Mesothelial cell of epicardium (in vitro differentiated cells): ENCODE measurements at places on chromosomes 2 and 18.

GRCh38 chr2:72961853-72962468 lies 44.6 kb downstream of the EMX1 start:
- no peak for DNase-seq

DNA sequence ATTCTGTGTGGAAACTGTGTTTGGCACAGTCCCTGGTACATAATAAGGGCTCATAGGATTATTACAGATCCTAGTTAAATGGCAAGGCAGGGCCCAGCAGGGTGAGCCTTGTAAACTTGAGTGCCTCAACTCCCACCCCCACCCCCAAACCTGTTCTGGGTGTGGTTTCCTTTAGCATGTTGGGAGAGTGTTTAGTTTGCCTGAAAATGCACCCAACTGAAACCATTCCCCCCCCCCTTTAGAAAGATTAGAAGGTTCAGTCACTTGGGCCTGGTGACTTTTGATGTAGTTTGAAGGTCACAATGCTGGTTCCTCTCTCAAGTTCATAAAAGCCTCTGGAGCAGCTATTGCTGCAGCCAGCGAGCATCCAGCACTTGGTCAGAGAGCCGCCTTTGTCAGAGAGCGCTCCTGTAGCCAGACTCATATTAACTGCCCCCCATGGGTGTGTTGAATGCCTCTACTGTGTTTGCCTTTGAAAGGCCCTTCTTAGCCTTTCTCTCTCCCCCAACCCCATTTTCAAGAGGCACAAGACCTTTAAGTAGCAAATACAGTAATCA lies 113.7 kb downstream of the SPTBN1 start:
- DNase-seq, result no peak

DNA sequence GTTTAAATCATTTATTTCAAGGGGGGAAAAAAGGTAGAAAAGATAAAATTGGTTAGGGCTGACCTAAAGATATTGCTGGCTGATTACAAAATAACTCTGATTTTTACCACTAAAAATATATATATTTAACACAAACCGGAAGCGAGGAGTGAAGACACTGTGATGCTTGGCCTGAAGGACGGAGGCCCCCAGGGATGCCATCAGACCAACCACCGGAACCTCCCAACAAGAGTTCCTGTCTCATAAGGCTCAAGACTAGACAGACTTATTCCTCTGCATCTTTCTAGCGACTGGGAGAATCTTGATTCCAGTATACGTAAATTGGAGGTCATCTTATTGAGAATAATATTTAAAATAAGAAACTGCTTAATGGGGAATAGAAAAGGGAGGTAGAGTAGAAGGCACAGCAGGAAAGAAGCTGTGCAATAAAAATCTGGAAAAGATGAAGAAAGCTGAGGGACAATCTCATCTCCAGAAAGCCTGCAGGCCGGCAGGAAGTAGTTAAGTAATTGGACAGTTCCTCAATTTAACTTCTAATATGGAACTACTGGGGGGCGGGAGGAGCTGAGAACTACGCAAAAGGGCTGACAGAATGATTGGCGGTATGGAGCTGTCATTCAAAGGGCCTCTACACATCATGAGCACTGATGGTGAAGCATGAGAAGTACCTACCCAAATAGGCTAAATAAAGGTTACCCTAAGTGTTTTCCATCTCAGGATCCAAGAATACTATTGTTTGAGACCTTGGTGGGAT lies 91.1 kb downstream of the DTNB start:
- no peak for DNase-seq

DNA sequence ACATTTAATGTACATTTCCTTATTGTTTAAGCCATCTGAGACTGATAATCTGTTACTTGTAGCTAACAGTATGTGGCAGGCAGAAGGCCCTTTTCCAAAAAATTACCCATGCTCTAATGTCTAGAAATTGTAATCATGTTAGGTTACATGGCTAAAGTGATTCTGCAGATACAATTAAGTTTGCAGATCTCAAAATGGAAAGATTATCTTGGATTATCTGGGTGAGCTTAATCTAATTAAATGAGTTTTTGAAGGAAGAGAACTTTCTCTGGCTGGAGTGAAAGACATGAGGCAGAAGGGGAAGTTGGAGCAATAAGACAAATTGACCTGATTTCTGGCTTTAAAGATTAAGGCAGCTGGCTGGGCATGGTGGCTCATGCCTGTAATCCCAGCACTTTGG lies 76.3 kb downstream of the MBD2 start:
- no peak for DNase-seq

GRCh38 chr2:143193121-143193520 lies 63.9 kb downstream of the ARHGAP15 start:
- no peak for DNase-seq

DNA sequence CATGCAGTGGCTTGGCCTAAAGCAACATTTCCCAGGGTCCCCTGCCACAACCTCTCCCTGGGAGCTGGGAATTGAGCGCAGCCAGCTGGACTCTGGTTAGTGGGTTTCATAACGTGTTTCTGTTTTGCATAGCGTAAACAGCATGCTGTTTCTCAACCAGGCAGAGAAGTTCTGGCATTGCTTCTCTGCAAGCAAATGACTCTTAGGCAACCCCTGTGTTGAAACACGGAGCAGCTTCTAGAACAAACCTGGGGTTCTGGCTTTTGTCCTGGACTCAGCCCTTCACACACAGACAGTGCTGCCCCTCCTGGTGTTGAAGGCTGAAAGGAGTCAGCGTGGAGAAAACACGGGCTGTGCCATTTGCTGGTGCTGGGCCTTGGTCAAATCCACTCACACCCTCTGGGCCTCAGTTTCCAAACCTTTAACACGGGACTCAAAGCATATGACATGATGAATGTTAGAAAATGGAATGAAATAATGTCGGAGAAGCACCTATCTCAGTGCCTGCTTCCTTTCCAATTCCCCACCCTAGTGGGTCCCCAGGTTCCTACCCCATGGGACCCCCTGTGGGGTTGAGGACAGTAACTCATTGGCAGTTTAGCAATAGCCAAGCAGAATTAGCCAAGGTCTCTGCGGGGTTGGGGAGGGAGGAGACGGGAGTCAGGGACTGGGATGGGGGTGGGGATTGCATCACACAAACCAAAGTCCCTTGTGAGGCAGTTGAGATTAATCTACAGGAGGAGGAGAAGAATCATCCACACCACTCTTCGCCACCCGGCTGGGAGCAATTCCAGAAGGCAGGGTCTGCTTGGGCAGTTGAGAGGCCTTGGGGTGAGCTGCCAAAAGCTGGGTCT lies 30.2 kb upstream of the IL1R2 start:
- DNase-seq, result no peak

DNA sequence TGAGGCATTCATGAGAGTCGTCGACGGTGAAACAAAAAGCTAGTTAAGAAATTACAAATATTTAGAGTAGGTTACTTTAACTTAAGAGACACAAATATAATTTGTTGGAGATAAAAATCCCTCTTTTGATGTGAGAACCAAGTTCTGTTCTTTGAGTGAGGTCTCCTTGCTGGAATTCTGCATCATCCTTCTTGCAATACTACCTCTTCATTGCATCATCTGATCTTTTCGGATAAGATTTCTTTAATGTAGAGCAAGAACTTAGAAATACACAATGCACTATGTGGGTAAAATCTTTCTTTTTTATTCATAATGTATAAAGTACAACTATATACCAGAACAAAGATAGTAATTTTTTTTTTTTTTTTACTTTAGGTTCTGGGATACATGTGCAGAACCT lies 118.4 kb downstream of the ARL4C start:
- DNase-seq, result no peak

- no peak for DNase-seq
Observed at GRCh38 chr2:111025288-111025687, 95.4 kb upstream of the BCL2L11 start.

- DNase-seq, result no peak
Observed at GRCh38 chr2:101204400-101205115, 48.1 kb upstream of the CNOT11 start.

DNA sequence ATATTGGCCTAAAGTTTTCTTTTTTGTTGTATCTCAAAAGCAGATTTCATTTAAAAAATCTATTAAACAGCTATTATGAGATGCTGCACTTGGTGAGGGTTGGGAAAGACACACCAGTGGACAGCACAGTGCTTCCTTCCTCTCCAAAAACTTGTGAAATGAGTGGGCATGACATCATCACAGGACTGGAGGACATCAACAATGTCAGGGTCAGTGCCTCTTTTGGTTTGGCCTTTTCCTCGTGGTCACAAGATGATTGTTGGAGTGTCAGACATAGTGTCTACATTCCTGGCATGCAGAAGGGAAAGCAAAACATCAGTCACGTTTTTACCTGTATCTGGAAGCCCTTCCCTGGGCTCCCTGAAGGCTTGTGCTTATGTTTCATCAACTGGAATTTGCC lies 49.6 kb downstream of the IL1R2 start:
- DNase-seq, result no peak

GRCh38 chr2:144890828-144891227 lies 370.9 kb upstream of the ZEB2 start:
- no peak for DNase-seq

DNA sequence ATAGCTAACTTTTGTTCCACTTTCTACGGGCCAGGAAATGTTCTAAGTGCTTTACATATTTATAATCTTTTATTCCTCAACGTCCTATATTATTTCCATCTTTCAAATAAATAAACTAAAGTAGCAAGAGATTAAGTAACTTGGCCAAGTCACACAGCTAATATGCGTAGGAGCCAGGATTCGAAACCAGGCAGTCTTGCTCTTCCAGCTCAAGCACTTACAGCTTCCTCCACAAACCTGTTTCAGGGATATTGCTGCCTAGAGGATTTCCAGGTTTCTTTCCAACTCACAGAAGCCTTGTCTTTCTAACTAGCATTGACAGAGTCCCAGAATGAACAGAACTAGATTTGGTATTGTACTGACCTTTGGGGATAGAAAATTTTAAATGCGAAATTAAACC lies 102.5 kb downstream of the FIGN start:
- DNase-seq, result no peak

DNA sequence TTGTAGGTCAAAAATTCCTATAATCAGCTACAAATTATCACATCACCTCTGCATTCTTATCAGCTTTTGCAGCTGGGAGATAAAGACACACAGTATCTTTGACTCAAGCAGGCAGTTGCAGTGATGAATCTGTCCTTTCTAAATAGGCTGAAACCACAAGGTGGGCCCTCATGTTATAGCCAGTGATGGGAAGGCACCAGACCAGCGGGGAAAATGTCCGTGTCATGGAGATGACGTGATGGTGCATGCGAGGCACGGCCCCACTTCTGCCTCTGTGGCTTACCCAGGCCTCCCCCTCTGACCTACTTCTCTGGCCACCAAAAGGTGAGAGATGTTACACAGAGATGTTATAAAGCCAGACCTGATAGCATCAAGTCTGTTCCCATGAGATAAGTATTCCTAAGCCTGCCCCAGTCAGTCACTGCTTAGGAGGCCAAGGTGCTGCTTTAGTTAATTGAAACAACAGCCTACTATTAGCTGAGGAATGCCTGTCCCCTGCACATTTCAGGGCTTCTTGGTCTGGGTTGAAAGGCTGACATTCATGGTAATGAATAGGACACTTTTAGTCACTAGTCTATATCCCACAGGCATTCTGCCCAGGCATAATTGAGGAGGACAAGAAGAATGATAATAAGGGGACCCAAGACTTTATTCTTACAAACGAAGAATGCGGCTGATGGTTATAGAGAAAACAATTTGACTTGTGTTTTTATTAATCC lies 327.9 kb downstream of the LPIN1 start:
- DNase-seq, result no peak

DNA sequence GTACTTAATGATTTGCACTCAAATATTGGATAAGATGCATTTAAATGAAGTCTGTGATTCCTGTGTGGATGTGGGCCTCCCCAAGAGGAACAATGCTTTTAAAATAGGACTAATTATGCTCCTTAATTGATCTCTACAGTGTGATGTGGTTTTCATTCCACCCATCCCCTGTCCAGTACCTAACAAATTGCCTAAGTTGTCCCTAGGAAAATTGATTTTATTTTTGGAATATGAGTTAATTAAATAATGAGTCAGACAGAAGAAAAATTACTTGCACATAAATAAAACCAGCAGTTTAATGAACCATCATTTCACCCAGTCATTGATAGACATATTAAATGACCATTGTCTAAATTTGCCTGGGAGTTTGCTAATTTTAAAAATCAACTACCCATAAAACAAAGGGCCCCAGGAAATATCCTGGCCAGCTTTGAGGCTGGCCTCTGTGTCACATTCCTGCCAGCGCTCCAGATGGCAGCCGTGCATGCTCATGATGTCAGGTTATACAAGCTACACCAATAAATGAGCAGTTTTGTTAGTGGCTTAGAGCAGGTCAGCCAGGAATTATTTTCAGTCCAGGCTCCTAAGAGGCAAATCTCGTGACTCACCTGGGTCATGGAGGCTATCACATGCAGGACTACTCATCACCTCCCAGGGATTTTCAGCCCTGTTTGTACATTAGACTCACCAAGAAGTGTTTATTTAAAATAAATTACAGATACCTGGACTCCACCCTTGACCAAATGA lies 31.9 kb downstream of the ABHD3 start:
- no peak for DNase-seq

GRCh38 chr2:62293490-62294271 lies 97.8 kb downstream of the B3GNT2 start:
- DNase-seq, result peak; percentile 49

DNA sequence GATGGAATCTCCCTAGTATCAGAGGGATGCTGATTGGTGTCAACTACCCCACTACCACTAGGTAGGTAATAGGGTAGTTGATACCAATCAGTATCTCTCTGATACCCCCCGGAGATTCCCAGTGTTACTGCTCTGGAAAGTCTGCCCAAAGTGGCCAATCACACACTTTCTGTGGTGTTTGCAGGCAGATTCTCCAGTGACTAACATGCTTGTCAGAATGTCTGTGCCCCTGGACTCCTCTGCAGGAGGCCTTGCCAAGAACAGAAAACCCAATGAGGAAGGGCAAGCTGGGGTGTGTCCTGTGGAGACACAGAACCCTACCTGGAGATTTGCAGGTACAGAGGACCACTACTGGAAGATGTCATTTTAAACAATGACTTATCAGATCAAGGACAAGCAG lies 135.1 kb downstream of the RIT2 start:
- no peak for DNase-seq

DNA sequence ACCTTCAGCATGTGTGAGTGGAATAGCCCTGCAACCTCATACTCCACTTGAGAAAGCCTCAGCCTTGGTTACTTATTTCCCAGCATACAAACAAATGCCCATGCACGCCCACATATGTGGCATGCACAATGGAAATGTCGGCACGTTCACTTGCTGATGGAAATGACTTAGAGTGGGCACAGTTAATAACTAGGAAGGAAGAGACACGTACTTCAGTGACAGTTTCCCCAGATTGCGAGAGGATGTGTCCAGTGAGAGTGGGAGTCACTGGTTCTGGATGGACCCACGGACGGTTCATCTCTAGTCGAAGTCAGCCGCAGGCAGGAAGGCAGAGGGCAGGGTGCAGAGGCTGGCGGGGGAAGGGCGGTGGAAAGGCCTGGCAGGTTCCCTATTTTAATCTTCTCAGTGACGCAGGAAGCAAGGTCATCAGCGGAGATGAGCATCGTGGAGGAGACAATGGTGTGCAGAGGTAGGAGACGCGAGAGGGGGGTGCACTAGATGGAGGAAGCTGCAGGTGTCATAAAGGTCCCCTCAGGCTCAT lies 350.7 kb upstream of the MYT1L start:
- DNase-seq, result no peak

GRCh38 chr2:161250864-161251436 lies 57.3 kb upstream of the PSMD14 start:
- no peak for DNase-seq
